Retina (tissue), 1 donor: ENCODE measurements at places on chromosomes 6 and 20.

DNA sequence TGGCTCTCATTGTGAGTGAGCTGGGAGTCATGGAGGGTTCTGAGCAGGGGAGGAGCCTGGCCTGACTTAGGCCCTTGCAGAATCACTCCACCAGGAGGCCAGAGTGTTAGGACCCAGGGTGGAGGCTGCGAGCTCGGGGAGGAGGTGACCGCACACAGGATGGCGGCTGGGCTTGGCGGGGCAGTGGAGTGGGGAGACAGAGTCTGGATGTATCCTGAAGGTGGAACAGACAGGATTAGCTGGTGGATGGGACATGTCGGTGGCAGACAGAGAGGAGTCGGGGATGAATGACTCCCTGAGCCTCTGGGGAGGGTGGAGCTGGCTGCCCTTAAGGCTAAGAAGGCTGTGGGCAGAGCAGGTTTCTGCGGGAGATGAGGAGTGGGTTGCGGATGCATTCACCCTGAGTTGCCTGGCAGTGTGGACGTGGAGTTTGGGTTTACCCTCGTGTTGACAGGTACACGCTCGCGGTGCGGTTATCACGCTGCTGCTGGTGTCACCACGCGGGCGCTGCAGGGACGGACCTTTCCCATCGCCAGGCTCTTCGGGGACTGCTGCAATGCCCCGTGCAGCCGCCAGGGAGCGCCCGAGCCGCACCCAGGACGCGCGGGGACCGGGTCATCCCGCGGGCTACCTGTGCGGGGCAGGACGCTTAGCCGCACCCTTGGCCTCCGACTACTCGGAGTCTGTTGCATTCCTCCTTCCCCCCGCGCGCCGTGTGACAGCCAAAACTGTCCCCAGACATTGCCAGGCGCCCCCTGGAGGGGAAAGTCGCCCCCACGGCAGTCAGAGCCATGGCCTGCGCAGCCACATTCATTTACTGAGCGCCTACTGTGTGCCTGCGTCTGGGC, 43.0 kb upstream of the PTGIS start:
- peak; percentile 89 for DNase-seq

GRCh38 chr20:53622247-53623133, 28.9 kb upstream of the ZNF217 start:
- no peak for DNase-seq

DNA sequence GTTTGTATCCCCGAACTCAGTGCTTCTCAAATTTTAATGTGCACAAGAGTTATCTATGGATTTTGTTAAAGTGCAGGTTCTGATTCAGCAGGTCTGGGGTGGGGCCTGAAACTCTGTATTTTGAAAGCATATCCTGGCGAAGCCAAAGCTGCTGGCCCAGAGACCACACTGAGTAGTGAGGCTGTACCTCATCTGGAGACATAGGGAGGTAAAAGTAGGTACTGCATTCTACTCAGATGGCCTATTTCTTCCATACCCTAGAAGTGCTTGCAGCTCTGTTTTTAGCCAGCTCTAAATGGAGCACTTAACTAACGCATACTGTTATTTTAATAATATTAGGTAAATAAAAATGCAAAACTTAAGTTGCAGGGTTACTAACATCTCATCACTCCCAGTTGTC, 241.6 kb upstream of the PRND start:
- DNase-seq = no peak

DNA sequence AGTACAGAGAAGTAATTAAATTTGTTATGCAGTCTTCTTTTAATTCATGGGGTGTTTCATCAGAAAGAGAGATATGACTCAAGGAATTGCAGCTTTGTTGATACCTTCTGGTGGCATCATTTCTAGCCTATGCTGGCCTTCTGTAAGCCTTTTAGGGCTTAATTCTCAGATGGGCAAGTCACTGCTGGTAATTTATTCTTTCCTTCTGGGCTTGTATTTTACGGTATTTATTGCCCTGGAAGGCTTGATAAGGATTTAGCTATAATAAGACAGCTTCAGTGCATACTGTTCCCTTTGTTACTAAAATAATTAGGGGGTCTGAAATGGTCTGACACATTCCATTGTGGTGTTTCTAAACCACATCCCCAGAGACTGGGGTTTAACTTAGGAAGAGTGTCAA, 57.9 kb upstream of the EMILIN3 start:
- no peak for DNase-seq

DNA sequence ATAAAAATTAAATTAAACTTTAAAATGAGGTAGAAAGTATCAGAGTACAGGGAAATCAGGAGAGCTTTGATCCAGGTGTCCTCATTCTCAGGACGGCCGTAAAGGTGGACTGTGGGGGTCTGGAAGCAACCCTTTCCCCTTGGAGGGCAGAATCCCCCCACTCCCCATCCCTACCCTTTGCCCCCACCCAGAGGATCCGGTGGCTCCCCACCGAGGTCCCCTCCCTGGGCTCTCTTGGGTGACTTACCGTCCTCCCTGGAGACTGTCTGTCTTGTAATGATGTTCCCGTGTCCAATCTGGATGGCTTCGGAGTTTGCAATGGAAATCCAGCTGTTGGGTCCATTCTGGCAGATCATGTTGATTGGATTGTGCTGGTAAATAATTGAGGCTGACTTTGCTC, 7.3 kb downstream of the ZBP1 start:
- DNase-seq = no peak

- DNase-seq = no peak
Measured at GRCh38 chr6:41607736-41608135, 30.5 kb upstream of the MDFI start.

- DNase-seq = no peak
Measured at GRCh38 chr20:19750101-19750606, 7.9 kb upstream of the RIN2 start.

DNA sequence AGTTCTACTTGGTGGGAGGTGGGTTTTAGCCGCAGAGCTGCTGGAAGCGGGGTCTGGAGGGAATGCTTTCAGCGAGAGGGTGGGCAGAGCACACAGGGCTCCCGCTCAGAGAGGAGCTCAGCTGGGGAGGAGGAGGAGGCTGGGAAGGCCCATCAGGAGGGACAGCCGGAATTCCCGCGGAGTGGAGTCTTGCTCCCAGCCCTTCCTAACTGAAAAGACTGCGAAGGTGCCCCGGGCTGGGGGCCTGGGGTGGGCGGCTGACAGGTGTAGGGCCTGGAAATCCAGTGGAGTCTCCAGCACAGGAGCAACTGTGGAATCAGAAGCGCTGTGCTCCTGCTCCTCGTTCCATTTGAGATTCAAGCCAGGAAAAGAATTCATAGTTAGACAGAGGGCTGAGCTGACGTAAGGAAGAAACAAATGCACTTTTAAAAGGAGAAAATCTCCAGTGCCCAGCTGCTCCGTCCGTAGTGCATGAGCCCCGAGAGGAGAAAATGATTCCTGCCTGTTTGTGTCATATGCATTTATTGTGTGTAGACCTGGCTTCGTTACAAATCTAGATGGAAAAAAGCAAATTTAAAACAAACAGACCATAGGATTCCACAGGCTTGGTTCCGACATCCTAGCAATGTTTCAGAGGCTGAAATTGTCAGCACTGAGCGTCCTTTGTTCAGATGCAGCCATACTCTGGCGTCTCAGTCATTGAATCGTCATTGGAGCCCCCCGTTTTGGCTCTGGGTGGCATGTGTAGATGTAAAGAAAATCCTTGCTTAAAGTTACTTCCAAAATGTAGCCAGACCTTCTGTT, 197.7 kb downstream of the SMOC2 start:
- DNase-seq = no peak

DNA sequence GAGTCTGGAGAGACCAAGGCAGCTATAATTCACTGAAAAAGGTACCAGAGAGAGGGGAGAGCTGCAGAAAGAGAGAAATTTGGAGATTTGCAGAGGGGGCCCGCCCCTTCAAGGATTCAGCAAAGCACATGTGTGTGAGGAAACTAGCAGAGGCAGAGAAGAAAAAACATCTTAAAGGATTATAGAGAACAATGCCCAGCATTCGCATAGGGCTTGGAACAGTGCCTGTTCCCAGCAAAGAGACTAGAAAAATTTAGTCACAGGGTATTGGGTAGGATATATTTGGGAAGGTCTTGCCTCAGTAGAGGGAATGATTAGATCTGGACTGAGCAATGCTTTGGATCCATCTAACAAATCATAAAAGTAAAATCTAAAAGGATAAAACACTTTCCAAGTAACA, 44.0 kb downstream of the SRPK1 start:
- DNase-seq = no peak

DNA sequence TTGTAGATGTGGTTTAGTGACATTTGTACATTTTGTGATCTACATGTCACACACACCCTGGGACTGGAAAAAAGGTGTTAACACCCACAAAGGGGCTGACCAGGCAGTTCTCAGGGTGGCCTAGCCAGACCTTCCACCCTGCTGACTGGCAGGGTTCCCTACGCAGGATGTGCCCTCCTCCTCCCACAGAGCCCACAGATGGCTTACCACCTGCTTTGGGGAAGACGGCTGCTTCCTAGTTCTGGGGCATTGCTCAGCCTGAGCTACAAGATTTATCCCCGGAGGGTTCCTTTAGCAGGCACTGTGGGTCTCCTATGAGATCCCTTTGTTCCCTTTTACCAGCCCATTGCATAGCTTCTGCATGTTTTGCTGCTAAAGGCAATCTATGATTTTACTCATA, 35.1 kb downstream of the SNAP25 start:
- DNase-seq = no peak

GRCh38 chr6:35919085-35919826, 1.6 kb downstream of the SRPK1 start:
- no peak for DNase-seq

GRCh38 chr6:163418311-163419029, 4.0 kb downstream of the QKI start:
- DNase-seq = no peak

- DNase-seq = no peak
Measured at GRCh38 chr6:64737418-64737817, 969.6 kb downstream of the EYS start.

GRCh38 chr6:11437824-11438459, 99.6 kb upstream of the TMEM170B start:
- no peak for DNase-seq

GRCh38 chr6:45923831-45924391, 91.7 kb downstream of the CLIC5 start:
- DNase-seq = no peak

- DNase-seq = peak; percentile 59
Measured at GRCh38 chr6:24064106-24064505, 61.9 kb upstream of the NRSN1 start.

GRCh38 chr6:167047554-167047953, 48.4 kb downstream of the CEP43 start:
- no peak for DNase-seq

DNA sequence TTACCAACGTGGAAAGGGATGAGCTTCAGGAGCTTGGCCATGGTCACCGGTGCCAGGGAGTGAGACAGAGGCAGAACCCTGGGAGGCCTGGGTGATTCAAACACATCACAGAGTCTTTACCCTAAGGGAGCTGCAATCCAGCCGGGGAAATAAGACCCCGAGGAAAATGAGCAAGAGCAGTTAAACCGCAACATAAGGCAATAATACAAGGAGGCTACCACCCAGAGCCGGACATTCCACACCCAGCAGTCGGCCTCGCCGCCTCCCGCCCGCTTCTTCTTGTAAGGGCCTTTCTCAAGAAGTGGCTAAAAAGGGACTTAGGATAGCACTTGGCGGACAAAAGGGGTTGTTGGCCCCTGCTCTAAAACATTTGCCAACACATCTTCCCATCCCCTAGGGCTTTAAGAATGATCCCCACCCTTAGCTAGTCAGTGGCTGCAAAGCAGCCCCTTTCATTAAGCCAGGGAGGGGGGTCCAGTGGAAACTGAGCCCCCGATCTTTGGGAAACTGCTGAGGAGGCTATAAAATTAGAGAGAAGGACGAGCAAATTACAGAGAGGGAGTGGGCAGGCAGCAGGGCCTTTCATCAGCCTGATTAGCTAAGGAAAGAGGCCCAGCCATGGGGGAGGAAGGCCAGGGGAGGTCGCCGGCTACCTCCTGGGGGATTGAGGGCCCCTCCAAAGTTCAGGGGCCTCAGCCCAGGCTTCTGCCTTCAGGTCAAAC, 34.3 kb downstream of the SNX5 start:
- no peak for DNase-seq

DNA sequence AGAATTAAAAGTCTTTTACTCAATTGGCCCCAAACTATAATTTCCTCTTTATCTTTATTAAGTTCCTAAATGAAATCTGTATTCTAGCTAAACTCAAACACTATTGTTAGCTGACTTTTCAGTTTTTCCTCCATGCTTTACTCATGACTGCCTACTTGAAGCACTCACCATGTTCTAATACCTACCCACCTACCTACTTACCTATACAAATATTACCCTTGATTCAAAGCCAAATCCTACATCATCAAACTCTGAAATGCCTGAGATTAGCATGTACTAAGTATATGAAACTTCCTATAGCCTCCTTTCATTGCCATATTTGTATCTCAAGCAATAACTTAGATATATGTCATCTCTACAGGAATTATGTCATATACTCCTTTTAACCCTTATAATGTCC, 259.7 kb downstream of the HDGFL1 start:
- DNase-seq = no peak

DNA sequence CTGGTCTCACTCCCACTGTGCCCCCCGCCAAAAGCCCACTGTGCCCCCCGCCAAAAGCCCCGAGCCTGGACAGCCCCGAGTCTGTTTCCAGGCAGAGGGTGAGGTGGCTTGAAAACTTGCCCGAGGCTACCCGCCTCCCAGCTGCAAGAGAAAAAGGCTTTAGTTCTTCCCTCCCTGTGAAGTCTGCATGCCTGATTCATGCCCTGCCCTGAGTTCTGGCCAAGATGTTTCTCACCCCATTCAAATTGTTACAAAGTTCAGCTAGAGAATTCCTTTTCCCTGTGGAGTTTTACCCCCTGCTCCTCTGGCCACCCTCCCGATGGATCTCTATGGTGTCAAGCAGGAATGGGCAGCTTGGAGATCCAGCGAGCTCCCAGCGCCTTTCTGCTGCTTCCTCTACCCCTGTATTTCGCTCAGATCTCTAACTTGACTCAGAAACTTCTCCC, 298.8 kb upstream of the MAP3K7 start:
- no peak for DNase-seq

DNA sequence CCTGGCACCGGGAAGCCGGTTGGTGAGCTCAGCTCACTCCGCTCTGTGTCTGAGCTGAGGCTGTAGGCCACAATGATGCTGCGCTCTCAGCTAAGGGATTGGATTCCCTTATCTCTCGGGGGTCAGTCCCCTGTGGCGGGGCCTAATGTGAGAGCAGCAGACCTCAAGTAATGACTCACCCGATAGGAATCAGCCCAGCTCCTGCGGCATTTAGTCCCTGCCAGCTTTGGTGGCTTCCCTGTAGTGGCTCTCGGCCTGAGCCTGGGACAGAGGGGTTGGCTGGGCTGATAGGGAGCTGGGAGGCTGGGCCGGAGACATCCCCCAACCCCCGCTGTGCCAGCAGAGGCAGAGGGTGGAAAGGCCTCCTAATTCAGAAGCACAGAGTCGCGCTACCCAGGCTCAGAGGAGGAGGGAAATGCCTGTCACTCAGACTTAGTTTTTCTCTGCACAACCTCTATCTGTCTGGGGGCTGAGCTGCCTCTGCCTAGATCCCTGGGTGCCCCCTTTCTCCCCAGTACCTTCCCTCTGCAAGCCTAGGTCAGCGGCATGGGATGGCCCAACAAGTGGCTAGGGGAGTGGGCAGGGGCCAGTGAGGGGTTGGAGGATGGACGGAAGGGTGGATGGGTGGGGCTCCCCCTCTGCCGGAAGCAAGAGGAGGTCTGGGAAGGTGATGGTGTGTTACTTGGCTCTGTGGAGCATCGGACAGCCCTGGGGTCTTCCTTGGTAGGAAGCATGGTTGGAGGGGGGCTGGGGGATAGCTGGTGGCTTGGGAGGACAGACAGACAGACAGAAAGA, 92.2 kb downstream of the CDH22 start:
- no peak for DNase-seq

GRCh38 chr6:163386329-163386908, 28.1 kb upstream of the QKI start:
- DNase-seq = no peak

- DNase-seq = no peak
Measured at GRCh38 chr6:85096976-85097375, 332.6 kb upstream of the TBX18 start.

GRCh38 chr6:14921878-14922671, 323.8 kb upstream of the JARID2 start:
- DNase-seq = peak; percentile 50
